ENCODE measurements at places on chromosomes 3 and 15.

DNA sequence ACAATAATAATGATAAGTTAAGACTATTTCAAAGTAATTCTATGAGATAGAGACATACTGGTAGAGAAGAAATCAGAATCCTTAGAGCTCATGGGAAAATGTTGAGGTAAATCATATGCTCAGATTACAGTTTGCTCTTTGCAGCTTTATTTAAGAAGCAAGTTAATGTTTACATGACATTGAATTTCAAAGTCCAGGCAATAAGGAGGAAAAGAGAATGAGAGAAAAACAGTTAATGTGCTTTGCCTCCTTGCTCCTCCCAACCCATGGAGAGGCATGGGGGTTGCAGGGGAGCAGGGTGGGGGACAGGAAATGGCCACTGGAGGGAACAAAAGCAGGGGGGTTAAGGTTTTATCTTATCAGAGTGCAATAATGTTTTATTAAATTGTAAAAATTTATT is 42.2 kb upstream of the ZBTB38 start:
- no peak for DNase-seq

GRCh38 chr3:118466795-118467330 is 567.8 kb downstream of the IGSF11 start:
- DNase-seq, result no peak

DNA sequence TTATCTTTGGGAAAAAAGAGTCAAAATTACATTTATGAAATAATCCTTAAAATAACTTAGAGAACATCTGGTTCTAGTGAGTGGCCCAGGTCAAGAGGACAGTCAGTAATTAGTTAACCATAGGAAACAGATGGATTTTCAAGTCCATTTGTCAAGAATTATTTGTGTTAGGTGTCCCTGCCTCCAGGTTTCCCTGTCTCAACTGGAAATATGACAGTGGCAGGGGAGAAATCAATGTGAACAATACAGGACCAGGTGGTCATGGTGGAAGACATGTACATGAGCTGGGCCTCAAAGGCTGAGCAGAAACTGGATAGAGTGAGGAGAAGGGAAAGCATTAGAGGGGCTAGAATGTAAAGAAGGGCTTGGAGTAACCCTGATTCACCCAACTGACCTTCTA is 372.6 kb downstream of the VPS13C start:
- no peak for DNase-seq

DNA sequence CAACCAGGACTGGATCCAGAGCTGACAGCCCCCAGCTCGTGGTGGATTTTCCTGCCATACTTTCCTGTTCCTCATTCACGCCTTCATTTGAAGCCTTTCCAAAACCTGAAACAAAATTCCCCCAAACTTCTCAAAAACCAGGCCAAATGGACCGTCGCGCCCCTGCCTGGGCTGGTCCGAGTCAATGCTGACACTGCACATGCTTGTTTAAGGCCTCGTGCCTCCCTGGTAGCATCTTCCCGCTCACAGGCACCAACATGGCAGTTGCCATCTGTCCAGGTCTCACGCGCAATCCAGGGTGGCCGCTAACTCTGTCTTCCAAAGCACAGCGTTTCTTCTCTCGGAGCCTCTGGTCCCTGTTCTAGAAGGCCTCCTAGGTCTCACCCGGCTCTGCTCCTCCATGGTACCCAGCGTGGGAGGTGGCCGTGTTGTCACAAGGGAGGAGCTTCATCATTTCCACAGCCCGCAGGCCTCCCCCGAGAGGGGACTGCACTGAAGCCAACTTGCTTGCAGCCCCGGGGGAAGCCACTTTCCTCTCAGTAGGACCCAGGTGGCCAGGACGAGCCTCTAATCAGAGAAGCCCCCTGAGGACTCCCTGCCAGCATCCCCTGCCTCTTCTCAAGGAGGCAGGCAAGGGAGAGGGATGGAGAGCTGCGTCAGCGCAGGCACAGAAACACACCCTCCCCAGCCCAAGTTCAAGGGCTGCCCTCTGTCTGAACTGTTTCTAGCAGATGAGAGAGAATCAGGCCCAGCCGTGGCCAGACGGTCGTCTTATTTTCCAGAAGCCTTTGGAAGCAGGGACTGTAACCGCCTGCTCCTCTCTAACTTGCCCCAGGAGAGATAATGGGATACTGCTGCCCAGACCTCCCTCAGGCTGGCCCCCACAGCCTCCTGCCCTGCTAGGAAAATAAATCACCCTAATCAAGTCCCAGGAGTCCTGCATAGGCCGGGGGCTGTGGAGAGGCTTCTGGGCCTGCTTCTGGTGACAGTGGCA is 152.8 kb upstream of the TLE3 start:
- DNase-seq, result no peak
